Naive thymus-derived CD4-positive, alpha-beta T cell (primary cell): ENCODE measurements at places on chromosomes 7 and 10.

DNA sequence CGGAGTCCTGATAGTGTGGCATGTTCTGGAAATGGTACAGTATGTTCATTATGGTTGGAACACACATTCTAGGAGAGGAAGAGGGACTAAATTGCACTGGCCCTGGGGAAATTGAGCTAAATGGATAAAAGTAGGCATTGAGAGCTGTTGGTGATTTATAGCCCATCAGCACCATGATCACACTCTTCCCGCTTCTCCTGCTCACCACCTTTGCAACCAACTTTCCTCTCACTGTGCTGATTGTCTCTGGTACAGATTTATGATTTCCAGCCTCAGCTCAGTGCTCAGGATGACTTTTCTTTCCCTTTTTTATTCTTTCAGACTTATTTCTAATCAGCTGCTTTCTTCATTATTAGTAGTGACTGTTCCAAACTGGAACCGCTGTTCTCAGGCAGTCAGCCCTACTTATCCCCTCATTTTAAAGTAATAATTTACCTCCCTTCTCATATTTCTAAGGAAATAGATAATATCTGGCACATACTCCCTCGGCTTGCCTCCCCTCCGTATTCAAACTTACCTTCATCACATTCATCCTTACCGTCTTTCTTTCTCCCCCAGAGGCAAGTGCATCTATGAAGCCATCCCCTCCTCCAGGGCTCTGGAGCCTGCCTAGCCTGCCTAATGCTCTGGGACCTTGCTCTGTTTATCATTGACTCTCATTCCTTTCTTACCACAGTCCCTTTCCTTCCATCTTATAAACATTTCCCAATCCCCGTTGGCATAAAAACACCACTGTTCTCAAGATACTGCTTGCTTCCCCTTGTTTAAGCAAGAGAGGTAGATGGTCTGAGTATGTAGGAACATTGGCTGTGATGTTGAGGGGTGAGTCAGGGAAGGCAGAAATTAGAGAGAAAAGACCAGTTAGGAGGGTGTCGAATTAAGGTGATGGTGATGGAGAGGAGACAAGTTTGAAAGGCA, 51.6 kb upstream of the RPA3 start:
- no peak for DNase-seq

DNA sequence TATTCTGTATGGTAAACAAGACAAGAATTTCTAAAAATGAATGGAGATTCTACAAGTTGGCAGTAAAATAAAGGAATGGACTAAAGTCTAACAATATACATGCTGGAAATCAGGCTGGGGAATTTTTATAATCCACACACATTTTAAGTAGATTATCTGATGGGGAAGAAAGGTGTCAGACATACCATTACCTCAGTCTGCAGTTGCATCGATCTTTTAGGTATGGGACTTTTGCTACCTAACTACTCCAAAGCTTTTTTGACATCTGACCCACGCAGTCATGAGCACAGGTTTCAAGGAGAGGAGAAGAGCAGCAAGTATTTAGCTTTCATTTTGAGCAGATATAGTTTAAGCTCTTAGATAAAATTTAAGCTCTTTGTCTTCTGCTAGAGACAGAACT, 113.0 kb downstream of the ZNF438 start:
- DNase-seq = no peak

DNA sequence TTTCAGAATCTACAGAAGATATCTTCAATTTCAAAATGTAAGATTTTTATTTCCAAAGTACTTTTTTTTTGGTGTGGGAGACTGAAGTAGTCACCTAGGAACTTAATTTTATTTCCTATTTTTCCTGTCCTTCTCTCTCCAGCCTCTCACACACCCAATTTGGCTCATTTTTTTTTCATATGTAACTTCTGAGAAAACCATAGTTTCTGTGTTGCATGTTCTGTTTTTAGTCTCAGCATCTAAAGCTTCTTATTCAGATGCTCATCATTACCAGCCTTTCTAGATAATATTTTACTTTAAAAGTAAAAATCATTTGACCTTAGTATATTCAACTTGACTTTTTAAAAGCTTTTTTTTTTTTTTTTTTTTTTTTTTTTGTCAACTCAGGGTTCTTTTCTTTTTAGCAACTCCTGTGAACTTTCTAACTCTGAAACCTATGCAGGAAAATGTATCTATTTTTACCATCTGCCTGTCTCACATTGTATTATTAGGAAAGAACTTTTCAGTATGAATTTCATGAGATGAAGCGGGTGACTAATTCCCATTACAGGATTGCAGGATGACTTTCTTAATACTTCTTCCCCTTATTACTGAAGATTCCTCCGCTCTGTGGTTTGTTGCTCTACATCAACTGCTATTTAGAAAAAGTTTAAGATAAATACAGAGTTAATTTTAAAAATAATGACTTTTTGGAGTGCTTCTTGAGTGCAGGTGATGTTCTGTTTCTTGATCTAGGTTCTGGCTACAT, 73.6 kb upstream of the LSM8 start:
- DNase-seq = no peak

DNA sequence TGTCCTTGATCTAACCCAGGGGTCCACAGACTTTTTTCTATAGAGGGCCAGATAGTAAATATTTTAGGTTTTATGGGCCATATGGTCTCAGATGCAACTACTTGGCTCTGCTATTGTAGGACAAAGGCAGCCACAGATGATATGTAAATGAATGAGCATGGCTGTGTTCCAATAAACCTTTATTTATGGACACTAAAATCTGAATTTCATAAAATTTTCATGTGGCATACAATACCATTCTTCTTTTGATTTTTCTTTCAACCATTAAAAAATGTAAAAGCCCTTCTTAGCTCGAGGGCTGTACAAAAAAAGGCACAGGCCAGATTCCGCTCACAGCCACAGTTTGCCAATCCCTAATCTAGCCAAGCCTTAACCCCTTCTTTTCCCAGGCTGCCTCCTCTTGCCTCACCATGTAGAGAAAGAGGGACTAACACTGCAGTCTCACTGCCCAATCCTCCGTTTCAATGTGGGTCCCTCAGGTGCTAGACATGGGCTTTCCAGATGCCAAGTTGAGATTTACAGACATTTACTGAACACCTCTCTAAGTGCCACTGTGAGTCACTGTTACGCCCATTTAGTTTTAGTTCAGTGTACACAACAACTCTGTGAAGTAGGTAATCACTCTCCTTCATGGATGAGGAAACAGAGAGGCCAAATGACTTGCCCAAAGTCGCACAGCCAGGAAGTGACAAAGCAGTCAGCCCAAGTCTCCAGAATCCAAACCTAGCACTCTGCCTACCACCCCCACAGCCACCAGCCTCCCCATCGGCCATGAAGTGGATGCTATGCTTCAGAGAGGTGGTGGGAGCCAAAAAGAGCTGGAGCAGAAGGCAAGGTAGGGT, 132.6 kb upstream of the PDLIM1 start:
- DNase-seq = no peak

- no peak for DNase-seq
Observed at GRCh38 chr7:74051193-74051592, 23.2 kb downstream of the ELN start.

DNA sequence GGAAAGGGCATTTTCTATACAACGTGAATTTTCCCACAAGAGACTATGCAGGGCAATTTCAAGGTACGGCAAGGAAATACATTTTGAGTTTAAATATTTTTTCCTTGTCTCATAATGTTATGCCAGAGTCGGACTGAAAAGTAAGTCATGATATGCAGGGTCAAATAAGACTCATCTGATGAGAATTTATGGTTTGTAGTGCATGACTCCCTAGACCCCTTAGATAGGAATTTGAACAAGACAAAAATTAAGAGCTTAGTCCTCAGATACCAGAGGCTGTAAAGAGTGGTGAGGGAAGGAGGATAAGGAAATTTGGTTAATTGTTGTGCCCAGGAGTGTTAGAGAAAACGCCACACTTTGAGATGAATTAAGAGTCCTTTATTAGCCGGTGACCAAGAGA, 616.6 kb downstream of the XPNPEP1 start:
- no peak for DNase-seq

DNA sequence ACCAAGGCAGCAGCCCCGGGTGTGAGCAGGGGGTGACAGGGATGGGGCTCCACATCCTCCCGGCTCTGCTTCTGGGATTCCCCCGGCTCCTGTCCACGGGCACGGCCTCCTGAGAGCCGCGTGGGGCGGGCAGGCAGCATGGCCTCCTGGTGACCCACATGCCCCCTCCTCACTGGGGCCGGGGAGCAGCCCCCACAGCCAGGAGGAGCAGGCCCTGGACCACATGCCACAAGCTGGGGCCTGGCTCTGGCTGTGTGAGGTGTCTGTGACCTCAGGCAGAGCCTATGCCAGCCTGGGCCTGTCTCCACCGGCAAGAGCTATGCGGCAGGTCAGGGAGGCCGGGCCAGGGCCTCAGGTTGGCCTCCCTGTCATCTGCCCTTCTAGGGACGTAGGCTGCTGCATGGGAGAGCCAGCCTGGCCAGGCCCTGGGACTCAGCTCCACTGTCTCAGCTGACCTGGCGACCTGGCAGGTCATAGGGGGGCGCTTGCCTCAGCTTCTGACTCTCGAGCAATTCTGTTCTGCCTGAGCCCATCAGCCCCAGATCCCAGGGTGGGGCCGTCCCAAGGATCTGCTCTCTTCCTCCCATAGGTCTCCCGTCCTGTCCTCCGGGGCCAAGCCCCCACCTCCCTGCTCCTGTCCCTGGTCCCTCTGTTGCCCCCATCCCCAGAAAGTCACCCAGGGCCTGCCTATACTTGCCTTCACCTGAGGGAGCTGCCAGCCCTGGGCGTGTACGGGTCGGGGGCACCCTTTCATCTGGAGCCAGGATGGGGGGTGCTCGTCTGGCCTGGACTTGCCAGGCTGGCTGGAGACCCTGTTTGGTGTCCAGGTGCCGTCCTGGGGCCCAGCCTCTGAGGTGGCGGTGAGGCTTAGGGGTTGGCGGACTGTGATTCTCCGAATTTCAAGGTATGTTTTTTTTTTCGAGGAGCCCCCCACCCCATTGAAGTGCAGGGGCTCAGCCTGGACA, 3.9 kb upstream of the TMEM184A start:
- no peak for DNase-seq

GRCh38 chr7:5453566-5454075, 30.0 kb upstream of the TNRC18 start:
- DNase-seq = no peak

GRCh38 chr7:21504021-21504420, 38.8 kb upstream of the DNAH11 start:
- DNase-seq = no peak

DNA sequence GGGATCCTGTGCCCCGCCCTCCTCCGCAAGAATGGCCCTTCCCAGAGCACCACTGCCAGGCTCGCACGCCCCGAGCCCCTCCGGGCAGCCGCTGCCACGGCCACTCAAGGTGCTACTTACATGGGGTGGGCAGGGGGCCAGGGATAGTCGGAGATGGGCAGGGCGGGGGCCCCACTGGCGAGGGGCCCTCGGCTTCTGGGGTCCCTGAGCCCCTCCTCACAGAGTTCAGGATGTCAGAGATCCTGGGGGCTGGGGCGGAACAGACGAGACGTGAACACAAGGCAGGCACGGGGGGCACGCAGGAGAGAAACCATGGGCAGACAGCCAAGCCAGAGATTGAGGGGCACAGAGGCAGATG, 25.6 kb downstream of the YKT6 start:
- no peak for DNase-seq

GRCh38 chr10:9848278-9848677, 1169.4 kb upstream of the CELF2 start:
- DNase-seq = no peak
